ENCODE measurements at places on chromosomes 7 and 10.
A peak's percentile ranks its signal among the peaks of the same experiment; 100 is the strongest.

GRCh38 chr7:14752301-14752700 is 150.2 kb downstream of the DGKB start:
- DNase-seq: no peak

DNA sequence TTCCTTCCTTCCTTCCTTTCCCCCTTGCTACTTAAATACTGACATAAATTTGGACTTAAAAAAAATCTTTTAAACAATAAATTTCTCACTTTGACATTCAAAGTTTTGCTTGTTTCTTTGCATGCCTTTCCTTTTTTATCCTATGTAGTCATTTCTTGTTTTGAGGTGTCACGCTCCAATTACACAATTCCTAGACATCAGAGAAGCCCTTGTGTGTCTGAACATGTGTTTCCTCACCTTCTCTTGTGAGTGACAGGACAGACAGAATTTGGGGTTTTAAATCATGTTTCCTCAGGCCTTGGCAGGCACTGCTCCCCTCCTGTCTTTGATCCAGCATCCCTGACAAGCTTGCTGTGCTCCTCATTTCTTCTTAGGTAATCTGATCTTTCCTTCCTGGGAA is 91.3 kb downstream of the CYTH3 start:
- DNase-seq: no peak

- DNase-seq: no peak
Observed at GRCh38 chr7:30280631-30281030, 3.8 kb upstream of the ZNRF2 start.

- no peak for DNase-seq
Observed at GRCh38 chr10:113908236-113908635, 53.8 kb downstream of the NHLRC2 start.

GRCh38 chr7:82234457-82235049 is 209.0 kb downstream of the CACNA2D1 start:
- DNase-seq: peak; percentile 50

DNA sequence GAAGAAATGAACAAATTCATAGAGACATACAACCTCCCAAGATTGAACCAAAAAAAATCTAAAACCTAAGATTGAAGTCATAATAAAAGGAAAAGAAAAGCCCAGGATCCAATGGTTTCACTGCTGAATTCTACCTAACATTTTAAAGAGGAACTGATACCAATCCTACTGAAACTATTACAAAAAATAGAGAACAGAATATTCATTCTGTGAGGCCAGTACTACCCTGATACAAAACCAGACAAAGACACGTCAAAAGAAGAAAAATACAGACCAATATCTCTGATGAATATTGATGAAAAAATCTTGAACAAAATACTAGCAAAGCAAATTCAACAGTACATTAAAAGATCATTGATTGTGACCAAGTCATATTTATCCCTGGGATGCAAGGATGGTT is 128.5 kb upstream of the STEAP1 start:
- DNase-seq: no peak

DNA sequence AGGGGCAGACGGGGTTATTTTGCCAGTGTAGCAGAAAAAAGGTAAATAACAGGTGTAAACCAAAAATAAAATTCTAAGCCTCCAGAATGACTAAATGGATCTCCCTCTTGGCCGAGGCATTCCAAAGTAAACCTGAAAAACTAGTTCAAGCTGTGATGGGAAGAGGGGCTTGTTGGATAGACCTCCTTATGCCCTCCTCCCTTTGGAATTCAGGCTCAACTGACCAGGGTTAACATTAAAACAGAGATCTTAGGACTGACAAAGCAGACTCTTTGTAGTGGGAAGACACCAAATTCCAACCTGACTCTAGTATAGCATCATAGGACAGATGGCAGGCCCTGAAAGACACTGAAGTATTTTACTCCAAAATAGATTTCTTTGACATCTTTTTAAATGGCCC is 113.8 kb upstream of the ITGB1 start:
- no peak for DNase-seq

DNA sequence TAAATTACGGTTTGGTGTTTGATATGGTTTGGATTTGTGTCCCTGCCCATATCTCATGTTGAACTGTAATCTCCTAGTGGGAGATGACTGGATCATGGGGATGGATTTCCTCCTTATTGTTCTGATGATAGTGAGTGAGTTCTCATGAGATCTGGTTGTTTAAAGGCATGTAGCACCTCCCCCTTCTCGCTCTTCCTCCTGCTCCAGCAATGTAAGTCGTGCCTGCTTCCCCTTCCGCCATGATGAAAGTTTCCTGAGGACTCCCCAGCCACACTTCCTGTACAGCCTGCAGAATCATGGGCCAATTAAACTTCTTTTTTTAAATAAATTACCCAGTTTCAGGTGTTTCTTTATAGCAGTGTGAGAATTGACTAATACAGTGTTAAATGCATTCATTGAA is 116.6 kb downstream of the DOCK4 start:
- no peak for DNase-seq

DNA sequence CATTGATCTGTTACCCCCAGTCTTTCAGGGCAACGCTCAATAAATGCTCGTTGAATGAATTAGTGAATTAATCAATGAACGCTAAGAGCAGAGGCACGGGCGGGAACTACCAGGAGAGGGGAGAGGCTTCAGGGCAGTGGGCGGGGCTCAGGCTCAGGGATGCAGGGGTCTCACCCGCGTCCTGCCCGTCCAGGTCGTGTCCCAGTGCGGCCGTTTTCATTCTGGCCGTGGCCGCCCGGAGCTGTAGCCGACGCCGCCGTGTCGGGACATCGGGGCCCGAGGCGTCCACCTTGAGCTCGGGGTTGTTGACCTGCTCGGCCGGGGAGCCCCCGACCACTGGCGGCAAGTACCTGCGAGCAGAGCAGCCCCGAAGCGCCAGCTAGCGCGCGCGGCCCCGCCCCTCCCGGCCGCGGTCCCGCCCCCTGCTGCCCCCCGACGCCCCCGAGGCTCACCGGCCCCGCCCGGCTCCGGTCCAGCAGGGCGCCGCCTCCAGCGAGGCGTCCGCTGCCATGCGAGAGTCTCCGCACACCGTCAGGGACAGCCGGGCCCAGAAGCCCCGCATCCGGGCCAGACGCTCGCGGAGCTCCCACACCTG is 2.8 kb upstream of the GAL3ST4 start:
- no peak for DNase-seq

Data from NCI-H446 (cell line).